ENCODE measurements at places on chromosomes 3 and 15. TPM values are rescaled to one million over a fixed set of nuclear protein-coding genes. Genes with fewer than 3 reads are reported as not detected.

Gene BNC1
- total RNA-seq = 0.58 TPM

Gene RPL29
- 753 TPM for total RNA-seq

Gene BTBD1
- total RNA-seq = 51.4 TPM

Gene CERS3
- 0.36 TPM for total RNA-seq

Gene MPI
- total RNA-seq = 38.2 TPM

Gene CD86
- 15.4 TPM for total RNA-seq

Gene LHFPL4
- total RNA-seq = not detected

Gene NR1I2
- not detected for total RNA-seq

Gene LTF
- total RNA-seq = 11.3 TPM

Gene ZNF619
- 7.3 TPM for total RNA-seq

Gene DYNC1LI1
- 30.4 TPM for total RNA-seq

Gene ISG20
- total RNA-seq = 20.2 TPM

Gene STRC
- total RNA-seq = 0.89 TPM

Gene PLA1A
- 0.76 TPM for total RNA-seq

Gene SLC28A2
- total RNA-seq = not detected

Gene CILP
- 37.9 TPM for total RNA-seq

Gene PLSCR2
- 0.71 TPM for total RNA-seq

Gene DAZL
- not detected for total RNA-seq

Gene BTLA
- total RNA-seq = 0.45 TPM

Gene CLEC3B
- total RNA-seq = 105 TPM

Gene ACTRT3
- total RNA-seq = 2.3 TPM

Gene GRM2
- 0.40 TPM for total RNA-seq

Gene SPTBN5
- total RNA-seq = 35.0 TPM

Gene TRIM42
- not detected for total RNA-seq

Gene DNAH12
- 0.80 TPM for total RNA-seq

Gene C3orf49
- not detected for total RNA-seq

Gene SETD5
- total RNA-seq = 162 TPM

Gene MYO5C
- total RNA-seq = 16.3 TPM

Gene DNASE1L3
- total RNA-seq = 2.0 TPM

Gene COL6A6
- total RNA-seq = 0.31 TPM

Gene ZNF502
- 8.0 TPM for total RNA-seq

Gene ERICH6
- 0.49 TPM for total RNA-seq

Gene CASR
- not detected for total RNA-seq

Gene ZKSCAN7
- total RNA-seq = 5.7 TPM

Gene PIERCE2
- 0.85 TPM for total RNA-seq

Gene CX3CR1
- 18.5 TPM for total RNA-seq
